Suprapubic skin (tissue), 4 donors: ENCODE measurements at places on chromosomes 16 and 17.

DNA sequence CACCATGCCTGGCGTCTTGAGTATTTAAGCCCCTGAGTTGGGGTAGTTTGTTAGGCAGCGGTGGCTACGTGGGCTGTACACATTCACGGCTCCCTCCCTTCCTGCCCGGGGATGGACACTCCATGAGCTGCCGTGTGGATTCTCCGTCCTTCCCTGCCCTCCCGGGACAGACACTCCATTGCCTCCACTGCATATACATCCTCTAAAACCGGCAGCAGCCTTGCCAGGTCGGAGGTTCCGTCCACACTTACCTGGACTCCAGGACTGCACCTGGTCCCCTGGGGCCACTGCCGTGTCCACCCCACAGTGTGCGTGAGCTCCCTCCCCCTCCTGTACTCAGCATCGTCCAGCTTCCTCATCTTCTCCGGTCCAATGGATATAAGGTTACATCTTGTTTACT, 3.5 kb upstream of the SPATA2L start:
- DNase-seq, result no peak

DNA sequence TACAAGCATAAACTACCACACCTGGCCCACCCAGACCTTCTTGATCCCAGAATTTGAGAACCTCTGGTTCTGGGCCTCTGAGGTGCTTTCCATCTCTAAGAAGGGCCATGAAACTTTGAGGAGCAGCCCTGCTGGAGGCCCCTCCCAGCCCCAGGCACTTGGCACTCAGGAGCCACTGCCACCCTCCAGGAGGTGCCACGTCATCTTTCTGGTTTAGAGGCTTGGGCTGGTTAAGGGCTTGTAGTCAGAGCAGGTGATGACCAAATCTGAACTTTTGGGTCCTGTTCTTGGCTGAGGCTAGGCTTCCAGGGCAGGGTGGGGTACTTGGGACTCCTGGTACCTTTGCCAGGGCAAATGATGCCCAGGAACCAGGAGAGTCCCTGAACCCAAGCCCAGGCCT, 13.8 kb upstream of the DLX4 start:
- no peak for DNase-seq

- DNase-seq, result no peak
Measured at GRCh38 chr17:42512246-42512645, 23.8 kb upstream of the NAGLU start.

DNA sequence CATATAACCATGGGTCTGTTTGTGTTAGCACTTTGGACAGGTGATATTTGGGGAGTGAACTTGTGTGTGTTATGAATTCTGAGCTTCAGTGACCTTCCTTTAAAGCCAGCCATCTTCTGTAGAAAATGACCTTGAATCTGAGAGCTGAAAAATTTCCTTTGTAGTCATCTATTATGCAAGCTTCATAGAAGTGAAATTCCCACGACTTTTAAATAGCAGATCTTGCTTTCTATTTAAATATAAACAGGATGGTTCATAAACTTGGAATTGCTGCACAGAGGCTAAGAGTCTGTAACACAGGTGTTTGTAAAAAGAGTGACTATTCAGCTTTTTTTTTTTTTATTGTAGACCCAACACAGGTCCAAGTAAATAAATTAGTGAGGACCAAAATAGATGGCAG, 85.5 kb downstream of the MARCHF10 start:
- no peak for DNase-seq

DNA sequence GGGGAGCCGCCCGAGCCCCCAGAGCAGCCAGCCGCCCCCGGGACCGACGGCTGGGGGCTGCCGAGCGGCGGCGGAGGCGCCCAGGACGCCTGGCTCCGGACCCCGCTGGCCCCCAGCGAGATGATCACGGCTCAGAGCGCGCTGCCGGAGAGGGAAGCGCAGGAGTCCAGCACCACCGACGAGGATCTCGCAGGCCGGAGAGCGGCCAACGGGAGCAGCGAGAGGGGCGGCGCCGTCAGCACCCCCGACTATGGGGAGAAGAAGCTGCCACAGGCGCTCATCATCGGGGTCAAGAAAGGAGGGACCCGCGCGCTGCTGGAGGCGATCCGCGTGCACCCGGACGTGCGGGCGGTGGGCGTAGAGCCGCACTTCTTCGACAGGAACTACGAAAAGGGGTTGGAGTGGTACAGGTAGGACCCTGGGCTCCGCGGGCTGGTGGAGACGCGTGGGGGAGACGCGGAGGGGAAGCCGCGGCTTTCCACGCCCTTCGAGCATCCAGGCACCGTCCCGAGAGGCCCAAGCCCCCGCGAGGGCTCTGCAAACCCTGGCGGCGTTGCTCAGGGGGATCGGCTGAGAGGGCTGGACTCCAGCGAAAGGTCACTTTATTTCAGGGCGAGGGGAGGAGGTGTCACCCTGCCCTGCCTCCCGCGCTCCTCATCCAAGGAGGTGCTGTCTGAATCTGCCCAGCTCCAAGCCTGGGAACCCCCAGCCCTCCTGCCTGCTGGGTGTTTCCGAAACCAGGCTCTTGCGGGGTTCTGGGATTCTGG, 1.2 kb downstream of the HS3ST4 start:
- DNase-seq, result no peak

- no peak for DNase-seq
Measured at GRCh38 chr17:47698749-47699535, 5.0 kb downstream of the TBKBP1 start.

- DNase-seq, result peak; percentile 41
Measured at GRCh38 chr17:78522031-78522809, 55.0 kb downstream of the DNAH17 start.

GRCh38 chr17:68909066-68909465, 46.1 kb downstream of the ABCA8 start:
- no peak for DNase-seq

GRCh38 chr17:21417921-21418320, 41.8 kb downstream of the KCNJ12 start:
- no peak for DNase-seq

- DNase-seq, result no peak
Measured at GRCh38 chr16:56891685-56892084, 26.7 kb downstream of the SLC12A3 start.

DNA sequence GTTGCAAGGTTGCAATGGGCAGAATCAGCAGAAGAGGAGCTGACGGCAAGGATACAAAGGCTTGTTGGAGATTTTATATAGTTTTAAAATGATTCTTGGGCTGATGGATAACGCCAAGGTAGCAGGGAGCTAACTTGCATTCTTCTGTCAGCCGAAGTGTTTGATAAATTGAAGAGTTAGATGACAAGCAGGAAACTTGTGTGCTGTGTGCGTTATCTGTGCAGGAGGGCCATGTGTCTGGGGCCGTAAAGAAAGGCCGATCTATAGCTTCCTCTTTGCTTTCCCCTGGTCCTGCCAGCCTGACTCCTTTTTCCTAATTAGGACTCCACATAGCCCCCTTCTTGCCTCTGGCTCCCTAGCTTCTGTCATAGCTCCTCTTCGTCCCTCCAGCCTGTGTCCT, 6.7 kb upstream of the WWOX start:
- no peak for DNase-seq

- DNase-seq, result no peak
Measured at GRCh38 chr17:54992797-54993639, 24.5 kb downstream of the STXBP4 start.

DNA sequence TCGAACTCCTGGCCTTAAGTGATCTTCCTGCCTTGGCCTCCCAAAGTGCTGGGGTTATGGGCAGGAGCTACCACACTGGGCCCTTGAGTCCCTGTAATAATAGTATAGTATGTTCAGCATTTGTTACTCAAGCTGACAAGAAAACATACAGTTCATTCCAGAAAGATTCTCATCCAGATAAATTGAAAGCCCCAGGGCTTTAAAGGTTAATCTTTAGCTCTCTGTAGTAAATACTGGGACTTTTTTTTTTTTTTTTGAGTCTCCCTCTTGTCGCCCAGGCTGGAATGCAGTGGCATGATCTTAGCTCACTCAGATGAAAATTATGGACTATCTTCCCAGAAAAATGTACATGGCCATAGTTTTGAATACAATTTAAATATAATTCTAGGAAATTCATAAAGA, 11.0 kb downstream of the BRCA1 start:
- no peak for DNase-seq

DNA sequence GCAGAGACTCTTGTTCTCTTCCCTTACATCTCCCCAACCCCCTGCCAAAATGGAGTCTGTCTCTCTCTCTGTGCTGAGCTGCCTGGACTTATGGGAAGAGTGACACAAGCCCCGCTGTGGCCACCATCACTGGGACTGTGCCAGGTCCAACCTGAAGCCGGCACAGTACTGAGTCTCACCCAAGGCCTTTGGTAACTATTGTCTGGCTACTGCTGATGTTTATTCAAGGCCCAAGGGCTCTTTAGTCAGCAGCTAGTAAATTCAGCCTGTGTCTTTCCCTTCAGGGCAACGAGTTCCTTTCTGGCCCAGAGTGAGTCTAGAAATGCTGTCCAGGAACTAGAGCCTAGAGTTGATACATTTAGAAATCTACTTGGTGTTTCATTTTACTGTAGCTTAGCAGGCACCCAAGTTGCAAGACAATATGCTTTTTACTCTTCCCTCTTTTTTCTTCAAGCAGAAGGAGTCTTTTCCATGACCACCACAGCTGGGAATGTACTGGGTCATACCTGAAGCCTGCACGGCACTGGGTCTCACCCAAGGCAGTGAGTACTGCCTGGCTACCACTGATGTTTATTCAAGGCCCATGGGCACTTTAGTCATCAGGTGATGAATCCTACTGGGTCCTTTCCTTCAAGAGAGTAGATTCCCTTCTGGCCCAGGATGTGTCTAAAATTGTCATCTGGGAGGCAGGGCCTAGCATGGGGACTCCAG, 17.7 kb downstream of the EFCAB5 start:
- no peak for DNase-seq

DNA sequence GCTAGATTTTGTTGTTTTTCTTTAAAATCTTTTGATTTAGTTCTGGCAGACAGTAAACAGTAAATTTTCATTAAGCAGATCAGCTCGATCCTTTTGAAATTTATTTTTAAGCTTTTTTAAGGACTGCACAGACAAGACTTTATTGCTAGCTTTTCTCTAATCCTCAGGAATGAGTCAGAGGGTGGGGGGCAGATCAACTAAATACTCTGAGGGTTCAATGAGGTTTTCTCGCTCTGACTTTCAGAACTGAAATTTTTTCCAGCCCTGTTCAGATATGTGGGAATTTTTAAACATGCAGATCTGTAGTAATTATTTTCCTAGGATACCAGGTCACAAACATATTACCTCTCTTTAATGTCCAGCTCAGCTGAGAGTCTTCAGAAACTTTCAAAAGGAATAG, 977.2 kb downstream of the CDH11 start:
- DNase-seq, result no peak

DNA sequence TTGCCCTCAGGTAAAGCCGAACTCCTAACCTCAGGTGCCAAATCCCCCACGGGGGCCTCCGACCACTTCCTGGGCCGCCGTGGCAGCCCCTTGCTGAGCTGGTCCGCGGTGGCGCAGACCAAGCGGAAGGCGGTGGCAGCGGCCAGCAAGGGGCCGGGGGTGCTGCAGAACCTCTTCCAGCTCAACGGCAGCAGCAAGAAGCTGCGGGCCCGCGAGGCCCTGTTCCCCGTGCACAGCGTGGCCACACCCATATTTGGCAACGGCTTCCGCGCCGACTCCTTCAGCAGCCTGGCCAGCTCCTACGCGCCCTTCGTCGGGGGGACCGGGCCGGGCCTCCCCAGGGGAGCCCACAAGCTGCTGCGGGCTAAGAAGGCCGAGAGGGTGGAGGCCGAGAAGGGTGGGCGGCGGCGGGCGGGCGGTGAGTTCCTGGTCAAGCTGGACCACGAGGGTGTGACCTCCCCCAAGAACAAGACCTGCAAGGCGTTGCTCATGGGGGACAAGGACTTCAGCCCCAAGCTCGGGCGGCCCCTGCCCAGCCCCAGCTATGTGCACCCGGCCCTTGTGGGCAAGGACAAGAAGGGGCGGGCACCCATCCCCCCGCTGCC, 51.6 kb downstream of the ACTG1 start:
- no peak for DNase-seq

- DNase-seq, result no peak
Measured at GRCh38 chr16:3188925-3189825, 1.2 kb downstream of the OR1F1 start.

GRCh38 chr17:30031214-30031869, 85.3 kb upstream of the NSRP1 start:
- no peak for DNase-seq

DNA sequence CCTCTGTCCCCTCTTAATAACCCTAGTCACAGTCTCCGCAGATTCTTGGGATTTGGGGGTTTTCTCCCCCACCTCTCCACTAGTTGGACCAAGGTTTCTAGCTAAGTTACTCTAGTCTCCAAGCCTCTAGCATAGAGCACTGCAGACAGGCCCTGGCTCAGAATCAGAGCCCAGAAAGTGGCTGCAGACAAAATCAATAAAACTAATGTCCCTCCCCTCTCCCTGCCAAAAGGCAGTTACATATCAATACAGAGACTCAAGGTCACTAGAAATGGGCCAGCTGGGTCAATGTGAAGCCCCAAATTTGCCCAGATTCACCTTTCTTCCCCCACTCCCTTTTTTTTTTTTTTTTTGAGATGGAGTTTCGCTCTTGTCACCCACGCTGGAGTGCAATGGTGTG, 5.6 kb downstream of the CCL22 start:
- DNase-seq, result no peak

GRCh38 chr17:70897446-70897845, 728.1 kb downstream of the KCNJ2 start:
- no peak for DNase-seq

DNA sequence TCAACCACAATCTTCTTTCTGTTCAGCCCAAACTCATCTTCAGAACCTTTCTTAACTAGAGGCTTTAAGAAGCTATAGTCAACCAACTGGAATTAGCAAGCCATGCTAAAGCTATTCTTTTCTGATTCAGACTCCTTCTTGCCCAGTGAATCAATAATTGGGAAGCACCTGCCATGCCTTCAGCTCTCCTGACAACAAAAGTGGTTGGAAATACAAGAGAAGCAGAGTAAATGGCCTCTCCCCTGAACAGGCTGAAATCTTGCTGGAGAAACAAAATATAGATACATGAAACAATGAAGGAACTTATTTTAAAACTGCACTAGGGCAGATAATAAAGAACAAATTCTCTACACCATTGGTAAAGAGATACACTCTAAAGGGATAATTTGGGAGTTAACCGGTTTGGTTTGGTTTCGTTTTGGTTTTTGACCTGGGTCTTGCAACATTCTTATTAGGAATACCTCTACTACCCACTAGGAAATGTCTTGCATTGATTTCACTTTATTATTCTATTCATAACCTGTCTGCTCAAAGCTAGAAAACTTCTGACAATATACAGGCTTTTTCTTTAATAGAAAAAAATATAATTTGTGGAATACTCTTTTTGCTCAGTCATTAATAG, 173.6 kb upstream of the DYNLRB2 start:
- no peak for DNase-seq

DNA sequence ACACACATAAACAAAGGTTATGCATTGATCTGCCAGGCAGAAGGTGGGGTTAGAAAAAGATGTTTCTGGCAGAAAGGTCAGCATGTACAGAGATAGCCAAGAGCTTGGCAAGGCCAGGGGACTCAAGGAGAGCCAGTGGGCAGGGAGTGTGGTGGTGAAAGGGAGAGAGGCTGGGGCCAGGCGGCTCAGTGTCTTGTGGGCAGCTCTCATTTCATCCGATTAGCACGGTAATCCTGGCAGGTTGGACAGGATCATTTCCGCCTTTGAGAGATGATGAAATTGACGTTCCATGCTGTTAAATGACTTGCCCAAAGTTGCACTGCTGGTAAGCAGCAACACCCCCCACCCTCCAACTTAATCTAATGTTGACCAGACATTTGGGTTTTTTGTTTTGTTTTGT, 3.6 kb downstream of the CHD9 start:
- DNase-seq, result no peak

GRCh38 chr17:32006957-32007462, at the start of gene LRRC37B:
TSS of gene LRRC37B (plus strand) at chr17:32007383. CDS start at chr17:32021393, 14,010 bp downstream.
- peak; percentile 91 for DNase-seq

GRCh38 chr16:89034971-89035668, 58.1 kb upstream of the CBFA2T3 start:
- DNase-seq, result no peak

- no peak for DNase-seq
Measured at GRCh38 chr16:88589441-88589840, 19.2 kb downstream of the ZC3H18 start.
